ENCODE measurements at places on chromosomes 4 and X. TPM values are rescaled to one million over a fixed set of nuclear protein-coding genes. Genes with fewer than 3 reads are reported as not detected.

VEGFC gene
- not detected for polyA plus RNA-seq

XKRX gene
- polyA plus RNA-seq, result 0.09 TPM

DNA sequence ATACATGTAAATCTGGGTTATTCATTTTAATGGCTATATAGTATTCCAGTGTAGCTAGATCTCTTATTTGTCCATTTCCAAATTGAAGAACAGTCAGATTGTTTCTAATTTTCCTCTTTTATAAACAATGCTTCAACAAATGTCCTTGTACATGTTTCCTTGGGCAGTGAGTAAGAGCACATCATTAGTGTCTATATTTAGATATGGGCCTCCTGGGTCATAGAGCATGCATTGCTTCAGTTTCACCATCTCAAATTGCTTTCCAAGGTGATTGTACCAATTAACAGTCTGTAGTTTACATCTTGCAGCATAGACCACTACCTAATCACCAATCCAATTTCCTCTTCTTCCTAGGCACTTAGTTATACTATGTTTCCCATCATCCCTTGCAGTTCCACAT is 13.4 kb downstream of the PHKA2 start:
- no peak for DNase-seq

NHS gene
- not detected for polyA plus RNA-seq

DNA sequence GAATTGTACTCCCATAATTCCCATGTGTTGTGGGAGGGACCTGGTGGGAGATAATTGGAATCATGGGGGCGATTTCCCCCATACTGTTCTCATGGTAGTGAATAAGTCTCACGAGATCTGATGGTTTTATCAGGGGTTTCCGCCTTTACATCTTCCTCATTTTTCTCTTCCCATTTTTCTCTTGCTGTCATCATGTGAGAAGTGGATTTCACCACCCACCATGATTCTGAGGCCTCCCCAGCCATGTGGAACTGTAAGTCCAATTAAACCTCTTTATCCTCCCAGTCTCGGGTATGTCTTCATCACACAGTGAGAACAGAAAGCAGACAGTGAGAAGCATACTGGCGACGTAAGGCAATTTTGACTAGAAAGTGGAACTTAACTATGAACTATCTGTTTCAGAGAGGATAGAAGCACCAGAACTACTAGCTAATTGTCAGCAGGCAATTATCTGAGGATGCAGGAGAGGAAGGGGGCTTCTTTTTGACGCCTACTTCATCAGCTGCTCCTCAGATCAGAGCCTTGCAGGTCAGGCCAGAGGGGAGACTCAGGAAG is 8.5 kb upstream of the GPR50 start:
- DNase-seq, result no peak

DNA sequence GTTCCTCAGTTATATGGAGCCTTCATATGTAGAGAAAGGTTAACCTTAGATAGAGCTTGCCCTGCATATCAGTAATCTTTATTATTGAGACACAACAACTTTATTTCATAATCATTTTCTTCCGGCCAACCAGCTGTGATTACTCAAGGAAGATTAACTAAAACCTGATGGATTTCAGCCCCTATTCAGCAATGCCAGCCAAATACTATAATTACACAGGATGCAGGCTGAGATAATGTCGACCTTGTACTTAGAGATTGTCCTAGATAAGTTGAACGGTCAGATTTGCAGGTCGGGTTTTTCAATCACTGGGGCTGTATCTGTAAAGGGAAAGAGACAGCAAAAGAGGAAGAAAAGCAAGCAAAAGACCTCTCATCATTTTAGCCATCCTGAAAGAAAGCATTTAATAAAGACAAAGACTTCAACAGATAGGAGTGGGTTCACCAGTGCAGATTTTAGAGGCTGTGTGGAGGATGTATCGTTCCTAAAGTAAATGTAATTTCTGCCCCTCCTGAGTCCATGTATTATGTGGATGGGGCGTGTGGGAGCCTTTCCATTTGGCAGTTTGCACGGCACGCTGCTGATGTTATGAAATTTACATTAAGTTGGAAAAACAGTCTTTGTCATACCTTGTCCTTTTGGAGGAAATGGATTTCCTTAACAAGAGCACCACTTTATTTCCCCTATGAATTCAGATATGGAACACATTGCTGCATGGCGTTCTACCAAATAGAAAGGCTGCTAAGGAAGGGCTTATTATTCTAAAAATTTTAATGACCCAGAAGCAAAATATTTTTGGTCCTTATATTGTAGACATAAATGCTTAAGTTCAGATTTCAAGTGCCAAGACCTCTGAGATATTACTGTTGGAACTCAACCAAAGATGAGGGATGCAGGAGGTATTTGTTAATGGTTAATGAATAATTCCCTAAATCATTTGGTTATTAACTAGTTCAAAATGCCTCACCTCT is 496.7 kb downstream of the SPRY1 start:
- no peak for DNase-seq

DNA sequence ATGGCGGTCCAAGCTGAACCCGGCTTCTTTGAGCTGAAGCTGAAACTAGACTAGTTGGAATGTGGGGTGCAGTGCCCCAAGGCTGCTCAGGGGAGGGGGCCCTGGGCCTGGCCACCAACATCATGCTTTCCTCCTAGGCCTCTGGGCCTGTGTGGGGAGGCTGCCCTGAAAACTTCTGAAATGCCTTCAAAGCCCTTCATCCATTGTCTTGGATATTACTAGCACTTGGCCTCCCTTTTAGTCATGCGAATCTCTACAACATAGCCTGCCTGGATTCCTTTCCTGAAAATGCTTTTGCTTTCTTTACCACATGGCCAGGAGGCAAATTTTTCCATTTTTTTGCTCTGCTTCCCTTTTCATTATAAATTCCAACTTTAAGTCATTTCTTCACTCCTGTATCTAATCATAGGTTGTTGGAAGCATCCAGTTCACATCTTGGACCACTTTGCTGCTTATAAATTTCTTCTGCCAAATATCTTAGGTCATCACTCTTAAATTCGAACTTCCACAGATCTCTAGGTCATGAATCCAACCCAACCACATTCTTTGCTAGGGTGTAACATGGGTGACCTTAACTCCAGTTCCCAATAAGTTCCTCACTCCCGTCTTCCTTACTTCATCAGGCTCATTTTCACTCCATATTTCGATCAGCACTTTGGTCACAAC is 103.4 kb downstream of the DDIT4L start:
- DNase-seq, result no peak

GRCh38 chrX:86329174-86329573 is 180.9 kb downstream of the DACH2 start:
- DNase-seq, result no peak

GPRIN3 gene
- 7.3 TPM for polyA plus RNA-seq

DNA sequence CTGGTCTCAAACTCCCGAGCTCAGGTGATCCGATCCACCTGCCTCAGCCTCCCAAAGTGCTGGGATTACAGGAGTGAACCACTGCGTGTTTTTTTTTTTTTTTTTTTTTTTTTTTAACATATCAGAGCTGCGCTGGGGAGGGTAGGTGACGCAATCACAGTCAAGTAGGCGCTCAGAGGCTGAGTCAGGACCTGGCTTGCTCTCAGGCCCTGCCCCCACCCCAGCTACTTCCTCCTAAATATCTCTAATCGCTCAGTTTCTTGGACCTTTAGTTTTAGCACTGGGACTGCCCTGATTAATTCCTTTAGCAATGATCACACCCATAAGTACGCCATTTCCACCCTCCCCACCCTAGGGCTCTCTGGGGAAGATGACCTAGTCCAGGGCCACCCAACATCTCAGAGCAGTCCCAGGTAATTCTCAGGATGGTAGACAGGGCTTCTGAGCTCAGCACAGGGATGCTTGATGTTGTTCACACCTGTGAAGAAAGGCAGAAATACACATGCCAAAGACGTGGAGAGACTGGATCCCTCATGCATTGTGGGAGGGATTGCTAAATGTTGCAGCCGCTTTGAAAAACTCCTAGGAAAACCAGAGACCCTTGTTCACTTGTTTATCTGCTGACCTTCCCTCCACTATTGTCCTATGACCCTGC is 50.2 kb downstream of the DDX3X start:
- DNase-seq, result peak; percentile 29

SPANXC gene
- not detected for polyA plus RNA-seq

DNA sequence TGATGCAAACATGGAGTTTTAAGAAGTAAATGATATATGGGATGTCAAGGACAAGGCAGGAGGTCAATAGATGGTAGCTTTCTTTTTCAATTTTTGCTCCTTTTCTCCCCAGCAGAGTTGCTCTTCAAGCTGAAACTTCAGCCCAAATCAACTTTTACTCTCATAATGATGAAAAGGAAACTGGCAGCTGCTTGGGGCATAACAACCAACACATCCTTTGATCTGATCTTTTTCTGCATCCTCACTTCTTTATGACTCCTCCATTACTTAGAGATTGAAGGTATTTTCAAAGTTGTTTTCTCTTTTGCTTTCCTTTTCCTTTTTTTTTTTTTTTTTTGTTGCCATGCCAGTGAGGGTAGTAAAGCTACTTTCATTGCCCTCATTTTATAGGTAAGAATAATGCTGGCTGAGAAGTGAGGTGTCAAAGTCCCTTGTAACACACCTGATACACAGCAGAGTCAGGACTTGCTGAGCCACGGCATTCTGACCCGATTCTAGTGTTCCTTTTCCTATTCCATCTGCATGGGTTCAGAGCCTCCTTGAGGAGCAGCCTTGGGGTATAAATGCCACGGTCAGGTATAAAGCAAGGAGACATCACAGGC is 26.9 kb downstream of the SLC2A9 start:
- DNase-seq, result peak; percentile 48

DNA sequence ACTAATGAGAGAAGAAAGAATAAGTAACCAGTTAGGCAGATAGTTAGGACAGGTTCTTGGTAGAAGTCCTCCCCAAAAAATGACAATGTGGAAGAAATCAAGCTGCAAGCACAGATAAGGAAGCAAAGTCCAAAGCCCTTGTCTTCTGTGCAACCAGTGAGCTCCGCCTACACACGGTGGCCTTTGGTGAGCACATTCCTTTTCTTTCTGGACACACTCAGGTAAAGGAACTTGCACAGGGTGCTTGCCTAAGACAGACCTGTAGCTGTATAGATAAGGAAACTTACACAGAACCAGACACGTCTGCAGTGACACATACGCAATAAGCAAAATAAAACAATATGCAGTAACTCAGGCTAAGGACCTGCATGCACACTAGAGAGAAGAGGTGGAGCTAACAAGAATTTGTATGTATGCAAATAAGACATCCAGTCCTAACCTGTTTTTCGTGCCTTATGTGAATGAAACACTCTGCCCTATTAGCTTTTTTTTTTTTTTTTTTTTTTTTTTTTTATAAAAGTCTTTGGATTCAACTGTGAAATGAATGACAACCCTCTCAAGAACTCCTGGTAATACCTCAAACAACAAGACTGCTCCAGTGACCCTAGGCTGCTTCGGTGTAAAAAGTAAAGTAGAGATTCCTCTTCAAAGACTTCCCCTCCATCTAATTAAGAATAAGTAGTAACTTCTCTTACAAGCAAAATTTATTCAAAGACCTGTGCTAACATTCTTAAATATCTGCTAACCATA is 48.8 kb downstream of the UGT2B10 start:
- DNase-seq, result no peak

WDR19 gene
- polyA plus RNA-seq, result 7.6 TPM

GRCh38 chr4:108906006-108906405 is 143.2 kb upstream of the ETNPPL start:
- DNase-seq, result no peak

DNA sequence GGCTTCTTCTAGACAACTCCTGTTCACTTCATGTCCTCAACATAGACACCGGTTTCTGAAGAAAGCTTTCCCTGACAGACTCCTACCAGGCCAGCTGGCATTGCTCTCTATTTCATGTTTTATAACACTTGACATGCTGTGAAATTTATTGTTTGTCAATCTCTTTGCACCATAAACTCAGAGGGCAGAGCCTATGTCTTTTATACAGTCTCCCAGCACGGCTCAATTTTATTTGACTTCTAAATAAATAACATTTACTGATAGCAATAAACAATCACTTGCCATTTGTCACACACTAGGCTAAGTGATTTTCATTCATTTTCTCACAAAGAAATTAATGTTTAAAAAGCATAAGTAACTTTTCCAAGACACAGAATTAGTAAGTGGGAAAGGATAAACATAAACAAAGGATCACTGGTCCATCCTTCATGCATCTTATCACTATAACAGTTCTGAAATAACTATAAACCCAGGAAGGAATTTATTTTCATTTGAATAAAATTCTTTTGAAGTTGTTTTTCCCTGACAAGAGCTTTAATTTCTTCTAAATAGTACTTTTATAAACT is 577.6 kb downstream of the TECRL start:
- DNase-seq, result no peak

CXorf65 gene
- polyA plus RNA-seq, result 4.3 TPM

DNA sequence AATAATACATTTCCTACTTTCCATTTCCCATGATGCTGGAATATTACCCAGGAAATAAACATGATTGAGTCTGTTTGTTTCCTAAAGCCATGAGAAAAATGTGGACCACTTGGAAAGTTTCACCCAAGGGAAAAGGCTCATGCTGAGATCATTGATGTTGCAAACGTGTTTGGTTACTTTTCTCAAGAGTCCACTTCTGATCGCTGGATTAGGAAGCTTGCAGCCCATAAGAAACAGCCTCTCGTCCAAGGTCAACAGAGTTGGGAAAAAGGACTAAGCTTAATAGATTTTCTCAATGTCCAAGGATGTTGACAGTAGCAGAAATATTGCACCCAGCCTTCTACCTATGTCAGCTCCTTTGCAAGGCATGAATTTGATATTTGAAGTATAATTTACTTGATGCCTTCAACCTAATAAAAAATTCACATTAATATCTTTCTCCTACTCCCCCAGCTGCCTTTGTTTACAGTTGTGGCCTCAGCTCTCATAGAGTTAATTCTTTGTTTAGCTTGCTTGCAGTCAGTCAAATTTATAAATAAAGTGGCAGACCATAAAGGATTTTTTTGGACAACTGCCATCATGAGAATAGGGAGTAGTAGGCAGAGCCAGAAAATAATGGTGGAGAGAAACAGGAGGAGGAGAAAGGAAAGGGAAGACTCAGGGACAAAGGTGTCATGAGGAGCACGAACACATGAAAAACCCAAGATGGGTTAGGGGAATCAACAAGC is 65.6 kb upstream of the BLTP1 start:
- DNase-seq, result no peak

DGKK gene
- polyA plus RNA-seq, result not detected

PRR32 gene
- not detected for polyA plus RNA-seq

TKTL1 gene
- 47.7 TPM for polyA plus RNA-seq

- no peak for DNase-seq
Measured at GRCh38 chr4:16707874-16708273, 190.6 kb downstream of the LDB2 start.

GRCh38 chr4:158775091-158775651 is 6.3 kb downstream of the FNIP2 start:
- DNase-seq, result no peak

CLDN2 gene
- not detected for polyA plus RNA-seq

DUX4 gene
- not detected for polyA plus RNA-seq

ADAMTS3 gene
- polyA plus RNA-seq, result not detected

- DNase-seq, result no peak
Measured at GRCh38 chr4:80141543-80141942, 55.8 kb upstream of the PRDM8 start.

DNA sequence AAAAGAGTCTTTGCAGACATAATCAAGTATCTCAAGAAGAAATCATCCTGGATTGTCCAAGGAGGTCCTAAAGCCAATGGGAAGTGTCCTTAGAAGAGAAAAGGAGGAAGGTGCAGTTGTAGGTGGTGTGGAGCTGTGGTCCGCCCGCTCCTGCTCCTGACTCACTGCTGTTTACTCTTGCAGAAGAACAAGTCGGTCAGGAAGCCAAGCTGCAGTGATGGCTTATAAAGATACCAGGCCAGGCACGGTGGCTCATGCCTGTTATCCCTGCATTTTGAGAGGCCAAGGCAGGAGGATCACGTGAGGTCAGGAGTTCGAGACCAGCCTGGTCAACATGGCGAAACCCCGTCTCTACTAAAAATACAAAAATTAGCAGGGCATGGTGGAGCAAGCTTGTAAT is 66.4 kb upstream of the ATP6AP2 start:
- no peak for DNase-seq

NDP gene
- polyA plus RNA-seq, result not detected

SOWAHD gene
- 3.1 TPM for polyA plus RNA-seq

KIAA1210 gene
- not detected for polyA plus RNA-seq

All from naive thymus-derived CD4-positive, alpha-beta T cell (primary cell).